Fibroblast of the aortic adventitia (primary cell): ENCODE measurements at places on chromosomes 4 and X. TPM values are rescaled to one million over a fixed set of nuclear protein-coding genes. Genes with fewer than 3 reads are reported as not detected.

Gene CENPVL1
- total RNA-seq, result 0.41 TPM in 1 of 2 replicates, not detected in the other

Gene RGS12
- total RNA-seq, result 15.1 and 36.7 TPM in 2 replicates

Gene TMEM165
- total RNA-seq, result 112 and 131 TPM in 2 replicates

Gene PGM2
- 19.9 and 21.4 TPM in 2 replicates for total RNA-seq

Gene NEIL3
- 3.7 and 20.8 TPM in 2 replicates for total RNA-seq

Gene IL13RA2
- total RNA-seq, result 21.8 and 213 TPM in 2 replicates

Gene ITM2A
- total RNA-seq, result 0.54 and 3.3 TPM in 2 replicates

Gene NSUN7
- total RNA-seq, result under 0.01 TPM in 1 of 2 replicates, not detected in the other
